ENCODE measurements at places on chromosomes 16 and 17.

DNA sequence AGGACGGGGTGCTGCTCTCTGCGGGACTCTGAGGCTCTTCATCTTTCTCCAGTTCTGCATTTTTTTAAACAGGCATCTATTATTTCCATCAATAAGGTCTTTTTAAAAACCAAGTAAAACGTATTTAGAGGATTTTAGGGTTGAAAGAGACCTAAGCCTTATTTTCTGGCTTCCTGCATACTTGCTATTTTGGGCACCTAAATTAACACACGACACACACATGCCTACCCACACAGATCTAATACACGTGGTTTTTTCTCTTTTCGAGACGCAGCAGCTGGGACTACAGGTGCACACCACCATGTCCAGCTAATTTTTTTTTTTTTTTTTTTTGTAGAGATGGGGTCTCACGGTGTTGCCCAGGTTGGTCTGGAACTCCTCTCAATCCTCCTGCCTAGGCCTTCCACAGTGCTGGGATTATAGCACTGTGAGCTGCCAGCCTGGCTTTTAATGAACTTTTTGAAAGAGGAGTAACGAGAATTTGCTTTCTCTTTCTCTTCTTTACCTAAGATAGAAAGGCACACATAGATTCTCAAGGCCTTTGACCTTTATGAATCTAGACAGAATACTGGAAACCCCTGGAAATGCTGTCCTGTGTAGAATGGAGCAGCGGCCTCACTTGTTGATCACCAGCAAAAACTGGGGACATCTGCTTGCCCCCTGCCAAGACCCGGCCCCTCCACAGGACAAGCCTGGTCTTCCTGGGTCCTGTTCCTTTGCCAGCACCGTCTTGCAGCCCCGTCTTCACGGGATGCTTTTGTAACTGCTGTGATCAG lies 13.8 kb downstream of the DNAAF8 start:
- no peak for DNase-seq

DNA sequence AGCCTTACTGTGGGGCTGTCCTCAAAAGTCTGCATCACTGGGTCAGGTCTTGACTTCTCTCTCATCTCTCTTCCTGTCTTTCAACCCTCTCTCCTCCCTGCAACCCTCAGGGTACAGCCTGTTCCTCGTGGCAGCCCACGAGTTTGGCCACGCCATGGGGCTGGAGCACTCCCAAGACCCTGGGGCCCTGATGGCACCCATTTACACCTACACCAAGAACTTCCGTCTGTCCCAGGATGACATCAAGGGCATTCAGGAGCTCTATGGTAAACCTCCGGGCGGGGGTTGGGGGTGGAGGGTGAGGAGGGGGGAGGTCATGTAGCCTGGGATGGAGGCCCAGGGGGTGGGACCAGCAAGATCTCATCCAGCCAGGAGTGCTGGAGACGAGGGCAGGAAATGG lies 12.7 kb downstream of the MMP2 start:
- no peak for DNase-seq

GRCh38 chr17:76757256-76757655 lies 19.3 kb downstream of the MFSD11 start:
- no peak for DNase-seq

DNA sequence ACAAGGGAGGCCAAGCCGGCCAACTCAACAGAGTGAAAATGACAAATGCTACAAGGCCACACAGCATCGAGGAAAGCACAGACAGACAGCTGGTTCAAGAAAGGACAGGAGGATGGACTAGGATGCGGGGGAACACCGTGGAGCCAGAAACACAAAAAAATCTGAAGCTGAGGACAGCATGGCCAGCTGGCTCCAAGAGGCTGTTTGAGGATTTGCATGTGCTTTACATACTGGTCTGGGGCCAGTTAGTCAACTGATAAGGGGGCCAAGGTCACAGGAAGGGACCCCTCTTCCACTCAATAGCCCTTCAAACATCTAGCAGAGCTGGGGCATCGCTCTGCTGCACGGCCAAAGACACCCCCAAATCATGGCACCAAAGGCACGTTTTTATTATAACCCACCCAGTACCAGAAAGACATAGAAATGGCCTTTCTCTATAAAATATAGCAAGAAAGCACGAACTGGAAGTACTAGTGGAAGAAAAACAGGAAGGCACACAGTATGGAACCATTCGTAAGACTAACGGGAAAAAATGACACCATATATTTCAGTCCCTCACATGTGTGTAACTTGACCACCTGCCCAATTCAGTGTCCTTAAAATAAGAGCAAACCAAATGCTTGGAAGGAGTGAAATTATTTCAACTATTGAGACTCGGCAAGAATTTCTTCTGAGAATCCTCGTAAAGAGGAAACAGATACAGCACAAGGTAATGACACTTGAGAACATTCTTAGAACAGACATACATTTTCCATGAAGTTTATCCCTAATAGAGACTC lies 7.8 kb upstream of the SRL start:
- no peak for DNase-seq

DNA sequence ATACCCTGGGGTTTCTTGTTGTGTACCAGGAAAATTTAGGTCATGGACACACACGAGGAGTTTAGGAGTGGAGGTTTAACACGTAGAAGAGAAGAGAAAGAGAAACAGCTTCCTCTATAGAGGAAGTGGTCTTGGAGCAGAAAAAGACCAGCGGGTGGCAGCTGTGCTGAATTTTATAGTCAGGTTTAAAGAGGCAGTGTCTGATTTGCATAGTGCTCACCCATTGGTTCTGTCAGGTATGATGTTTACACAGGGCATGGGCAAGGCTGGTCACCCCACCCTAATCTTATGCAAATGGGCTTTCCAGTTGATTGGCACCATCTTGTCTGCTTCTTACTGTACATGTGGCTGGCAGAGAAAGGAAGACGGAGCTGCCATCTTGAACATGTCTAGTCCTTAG lies 309.0 kb downstream of the CDH13 start:
- no peak for DNase-seq

DNA sequence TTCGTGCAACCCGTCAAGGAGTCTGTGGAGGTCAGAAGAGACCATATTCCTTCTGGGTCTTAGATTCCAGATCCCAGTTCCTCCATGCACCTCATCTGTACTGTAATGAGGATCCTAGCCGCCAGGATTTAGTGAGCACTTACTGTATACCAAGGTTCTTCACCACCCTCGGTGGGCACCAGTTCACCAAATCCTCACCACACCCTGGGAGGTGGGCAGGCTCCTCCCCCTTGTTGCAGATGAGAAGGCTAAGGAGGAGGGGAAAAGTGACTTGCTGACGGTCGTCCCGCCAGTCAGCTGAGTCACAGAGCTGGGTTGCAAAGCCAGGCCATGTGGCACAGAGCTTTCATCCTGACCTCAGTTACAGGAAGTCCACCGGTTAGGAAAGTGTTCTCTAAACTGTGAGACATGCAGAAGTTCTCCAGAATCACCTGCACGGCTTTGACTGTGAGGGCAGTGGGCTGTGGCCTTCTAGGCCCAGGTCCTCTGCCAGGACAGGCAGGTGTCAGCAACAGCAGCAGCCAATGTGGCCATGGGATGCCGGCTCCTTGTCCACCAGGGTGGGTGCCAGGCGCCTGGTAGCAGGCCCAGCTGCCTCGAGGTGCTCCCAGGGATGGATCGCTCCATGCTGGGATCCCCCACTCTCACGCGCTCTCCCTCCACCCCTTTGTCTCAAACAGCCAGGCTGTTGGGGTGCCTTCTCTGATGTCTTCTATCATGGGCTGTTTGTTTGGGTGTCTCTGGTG lies 240.3 kb upstream of the GSE1 start:
- peak; percentile 90 for DNase-seq

- DNase-seq, result peak; percentile 28
Measured at GRCh38 chr17:39026980-39027451, 59.8 kb upstream of the FBXO47 start.

DNA sequence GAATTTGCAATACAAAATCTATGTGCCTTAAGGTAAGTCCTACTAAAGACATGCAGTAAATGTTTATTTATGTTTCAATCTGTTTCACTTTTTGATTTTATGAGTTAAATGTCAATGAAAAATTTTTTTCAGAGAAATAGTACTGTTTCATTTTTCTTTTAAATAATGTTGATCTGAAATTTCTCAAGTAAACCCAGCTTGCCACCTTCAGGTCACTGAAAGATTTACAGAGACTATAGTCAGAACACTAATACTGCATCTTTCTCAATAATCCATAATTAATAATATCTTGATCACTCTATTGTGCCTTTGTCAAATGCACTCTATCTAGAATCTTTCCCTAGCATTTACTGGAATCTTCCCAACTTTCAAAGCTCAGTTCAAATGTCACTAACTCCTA lies 6.5 kb upstream of the DHX40 start:
- DNase-seq, result peak; percentile 6

DNA sequence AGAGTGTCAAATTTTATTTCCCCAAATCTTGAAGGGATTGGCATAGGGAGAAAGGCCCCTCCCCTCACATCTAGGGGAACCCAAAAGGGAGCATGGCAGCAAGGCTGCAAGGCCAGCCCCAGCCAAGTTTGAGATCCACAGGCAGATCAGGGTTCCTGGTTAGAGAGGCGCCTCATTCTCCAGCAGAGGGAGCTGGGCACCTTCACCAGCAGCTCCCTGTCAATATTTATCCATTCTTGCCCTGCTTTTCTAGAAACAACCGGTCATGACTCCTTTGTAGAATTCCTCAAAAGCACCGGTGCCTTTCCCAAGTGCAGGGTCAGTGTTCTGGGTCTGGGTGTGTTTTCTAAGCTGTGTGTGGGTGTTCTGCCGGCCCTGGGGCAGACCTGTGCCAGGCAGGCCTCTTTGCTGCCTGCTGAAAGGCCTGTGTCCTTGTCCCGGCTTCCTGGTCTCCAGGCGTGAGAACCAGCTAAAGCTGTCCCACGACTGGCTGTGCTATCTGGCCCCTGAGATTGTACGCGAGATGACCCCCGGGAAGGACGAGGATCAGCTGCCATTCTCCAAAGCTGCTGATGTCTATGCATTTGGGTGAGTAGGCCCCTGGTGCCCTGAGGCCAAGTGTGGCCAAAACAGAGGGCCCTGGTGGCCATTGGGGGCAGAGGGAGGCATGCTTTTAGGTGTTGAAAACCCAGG lies 21.2 kb upstream of the LGALS9 start:
- peak; percentile 59 for DNase-seq

DNA sequence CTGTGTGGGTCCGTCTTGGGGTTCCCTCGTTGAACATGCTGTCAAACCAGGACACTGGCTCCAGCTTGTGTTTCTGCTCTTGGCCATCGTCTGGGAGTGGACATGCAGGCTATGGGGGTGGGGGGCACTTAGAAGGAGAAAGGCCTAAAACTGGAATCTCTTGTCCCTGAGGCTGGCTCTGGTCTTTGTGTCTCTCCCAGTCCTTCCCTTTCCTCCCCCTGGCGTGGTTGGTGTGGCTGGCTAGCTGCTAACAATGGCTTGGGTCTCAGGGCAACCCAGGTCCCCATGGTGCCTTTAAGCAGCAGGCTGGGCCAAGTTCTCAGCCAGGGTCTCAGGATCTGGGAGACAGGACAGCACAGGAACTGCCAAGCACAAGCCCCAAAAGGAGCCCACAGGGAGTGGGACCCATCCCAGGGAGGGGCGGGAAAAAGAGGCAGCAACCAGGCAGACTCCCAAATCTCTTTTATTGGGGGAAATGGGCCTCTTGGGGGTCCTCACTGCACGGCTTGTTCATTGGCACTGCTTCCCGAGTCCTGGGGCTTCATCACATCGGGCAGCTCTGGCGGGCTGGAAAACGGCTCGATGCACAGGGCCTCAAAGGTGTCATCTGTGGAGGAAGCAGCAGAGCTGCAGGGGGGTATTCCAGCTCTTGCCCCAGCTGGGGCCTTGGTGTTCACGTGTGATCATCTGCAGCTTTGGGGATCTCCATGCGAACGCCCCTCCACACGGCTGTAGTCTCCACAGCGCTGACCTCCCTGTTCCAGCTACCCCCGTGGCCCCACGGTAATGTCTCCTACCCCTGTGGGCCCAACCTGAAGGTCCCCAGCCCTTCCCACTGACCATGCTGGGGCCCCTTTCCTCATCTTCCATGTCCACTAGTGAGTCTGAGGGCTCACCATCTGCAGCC lies 5.3 kb downstream of the ELOB start:
- no peak for DNase-seq

- DNase-seq, result peak; percentile 57
Measured at GRCh38 chr16:66924527-66925321, 611 bp downstream of the RRAD start.

- DNase-seq, result peak; percentile 52
Measured at GRCh38 chr16:23119570-23119969, 29.7 kb downstream of the USP31 start.
